ENCODE measurements at places on chromosomes 11 and 22.

DNA sequence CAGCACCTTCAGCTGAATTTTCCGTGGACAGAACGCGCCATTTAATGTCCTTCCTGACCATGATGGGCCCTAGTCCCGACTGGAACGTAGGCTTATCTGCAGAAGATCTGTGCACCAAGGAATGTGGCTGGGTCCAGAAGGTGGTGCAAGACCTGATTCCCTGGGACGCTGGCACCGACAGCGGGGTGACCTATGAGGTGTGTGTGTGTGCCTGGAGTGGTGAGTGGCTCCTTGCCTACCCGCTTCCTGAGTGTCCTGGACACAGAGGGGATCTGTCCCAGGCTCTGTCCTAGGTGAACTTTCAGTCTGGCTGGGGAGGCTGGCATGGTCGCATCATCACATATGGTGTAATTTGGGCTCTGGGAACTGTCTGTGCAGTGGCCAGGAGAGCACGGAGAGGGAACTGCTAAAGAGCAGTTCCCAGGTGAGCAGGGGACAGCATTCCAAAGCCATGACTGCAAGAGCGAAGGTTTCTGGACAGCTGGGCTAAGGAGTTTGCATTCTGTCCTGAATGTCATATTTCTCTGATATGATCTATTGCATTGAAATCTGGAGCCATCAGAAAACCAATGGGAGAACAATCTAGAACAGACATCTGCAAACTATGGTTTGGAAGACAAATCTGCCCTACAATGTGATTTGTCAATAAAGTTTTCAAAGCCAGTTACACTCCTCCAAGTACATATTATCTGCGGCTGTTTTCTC, 104.3 kb downstream of the RRAS2 start:
- DNase-seq: no peak

GRCh38 chr11:7576726-7577290, 63.0 kb downstream of the PPFIBP2 start:
- DNase-seq: no peak

DNA sequence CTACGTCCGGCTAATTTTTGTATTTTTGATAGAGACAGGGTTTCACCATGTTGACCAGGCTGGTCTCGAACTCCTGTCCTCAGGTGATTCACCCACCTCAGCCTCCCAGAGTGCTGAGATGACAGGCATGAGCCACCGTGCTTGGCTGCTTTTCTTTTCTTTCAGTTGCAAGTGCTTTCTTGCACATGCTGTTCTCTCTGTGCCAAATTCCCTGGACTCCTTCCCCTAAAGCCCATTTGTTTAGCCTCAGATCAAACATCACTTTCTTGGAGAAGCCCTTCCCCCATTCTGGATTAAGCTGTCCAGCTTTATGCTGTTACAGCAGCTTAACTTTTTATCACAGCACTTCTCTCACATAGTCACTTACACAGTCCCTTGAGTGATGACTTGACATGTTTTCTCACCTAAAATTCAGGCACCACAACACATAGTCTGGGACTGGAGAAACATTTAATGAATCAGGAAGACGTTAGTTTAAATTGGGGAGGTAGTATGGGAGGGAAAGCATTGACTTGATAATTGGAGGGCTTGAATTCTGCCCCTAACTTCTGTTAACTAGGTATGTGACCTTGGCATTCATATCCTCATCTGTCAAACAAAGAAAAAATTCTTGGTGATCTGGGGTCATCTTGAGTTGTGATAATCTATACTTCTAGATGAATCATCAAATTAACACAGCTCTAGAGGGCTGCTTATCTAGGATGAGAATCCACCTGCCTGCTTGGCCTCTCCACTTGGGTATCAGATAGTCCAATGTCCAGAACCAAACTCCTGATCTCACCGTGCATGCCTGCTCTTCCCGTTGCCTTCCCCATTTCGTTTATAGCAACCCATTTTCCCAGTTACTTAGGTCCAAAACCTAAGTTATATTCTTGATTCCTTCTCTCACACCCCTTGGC, 18.4 kb downstream of the ACO2 start:
- no peak for DNase-seq

DNA sequence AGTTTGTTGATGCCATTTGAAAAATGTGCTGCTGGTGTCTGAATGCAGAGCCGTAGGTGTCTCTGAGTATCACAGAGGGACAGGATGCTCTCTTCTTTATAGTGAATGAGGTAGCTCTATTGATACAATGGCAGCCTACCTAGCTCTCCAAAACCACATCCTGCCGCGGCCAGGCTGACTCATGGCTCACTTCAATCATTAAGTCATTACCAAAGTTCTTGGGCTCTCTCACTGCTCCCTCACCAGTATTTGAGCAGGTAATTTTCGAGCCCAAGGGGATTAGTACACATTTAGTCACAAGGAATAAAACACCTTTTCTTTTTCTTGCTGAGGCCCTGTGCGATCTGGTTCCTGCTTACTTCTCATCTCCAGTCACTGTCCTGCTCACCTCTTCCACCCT, 509.0 kb upstream of the LARGE1 start:
- DNase-seq: peak; percentile 87

DNA sequence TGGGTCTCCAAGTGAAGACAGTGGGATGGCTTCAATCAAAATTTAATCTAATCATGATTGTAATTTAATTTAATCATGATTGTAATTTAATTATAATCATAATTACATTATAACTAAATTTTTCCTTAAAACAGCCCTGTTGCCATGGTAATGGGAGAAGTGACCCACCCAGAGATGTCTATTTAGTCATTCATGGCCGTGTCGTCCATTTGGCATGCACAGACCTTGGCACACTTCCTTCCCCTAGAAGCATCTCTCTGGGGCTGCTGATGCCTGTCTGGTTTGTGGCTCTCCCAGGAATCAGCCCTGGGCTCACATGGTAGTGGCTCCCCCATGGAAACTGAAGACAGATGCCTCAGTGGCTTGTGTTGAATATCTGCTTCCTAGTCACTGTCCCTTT, 27.0 kb downstream of the P4HA3 start:
- DNase-seq: no peak

DNA sequence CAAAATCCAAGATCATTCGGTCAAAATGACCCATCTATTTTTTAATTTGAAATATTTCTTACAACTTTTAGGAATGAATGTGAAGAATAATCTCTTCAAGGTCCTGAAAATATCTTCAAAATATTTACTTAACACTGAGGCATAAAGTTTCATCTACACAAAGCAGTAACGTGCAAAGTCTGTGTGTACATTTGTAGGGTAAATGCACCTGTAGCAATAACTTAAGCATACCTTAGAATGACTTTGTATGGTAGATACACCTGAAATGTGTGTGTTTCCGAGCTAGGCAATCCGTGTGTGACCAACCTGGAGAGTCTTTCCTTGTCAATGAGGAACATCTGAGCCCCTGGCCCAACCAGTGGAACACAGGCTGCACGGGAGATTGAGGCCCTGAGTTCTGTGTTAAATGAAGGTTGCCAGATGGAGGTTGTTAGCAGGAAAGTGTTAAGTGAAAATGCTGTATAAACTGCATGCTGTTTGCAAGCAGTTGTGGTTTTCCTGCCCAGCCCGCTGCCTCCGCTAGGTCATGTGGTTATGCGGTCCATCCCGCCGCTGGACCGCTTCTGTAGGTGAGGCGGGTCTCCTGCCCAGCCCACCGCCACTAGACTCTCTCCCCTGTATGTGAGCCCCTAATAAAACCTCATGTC, 7.6 kb upstream of the CTR9 start:
- DNase-seq: no peak

GRCh38 chr11:77647654-77648305, 10.2 kb upstream of the CLNS1A start:
- DNase-seq: peak; percentile 15

- no peak for DNase-seq
Observed at GRCh38 chr22:21651521-21652009, 9.5 kb downstream of the SDF2L1 start.

GRCh38 chr11:45724153-45724552, 58.7 kb upstream of the CHST1 start:
- DNase-seq: no peak

GRCh38 chr22:32922186-32922585, 120.7 kb downstream of the TIMP3 start:
- no peak for DNase-seq

- DNase-seq: no peak
Observed at GRCh38 chr22:29011240-29012100, 50.2 kb downstream of the C22orf31 start.

- peak; percentile 25 for DNase-seq
Observed at GRCh38 chr11:92340839-92341238, 116.2 kb downstream of the FAT3 start.

DNA sequence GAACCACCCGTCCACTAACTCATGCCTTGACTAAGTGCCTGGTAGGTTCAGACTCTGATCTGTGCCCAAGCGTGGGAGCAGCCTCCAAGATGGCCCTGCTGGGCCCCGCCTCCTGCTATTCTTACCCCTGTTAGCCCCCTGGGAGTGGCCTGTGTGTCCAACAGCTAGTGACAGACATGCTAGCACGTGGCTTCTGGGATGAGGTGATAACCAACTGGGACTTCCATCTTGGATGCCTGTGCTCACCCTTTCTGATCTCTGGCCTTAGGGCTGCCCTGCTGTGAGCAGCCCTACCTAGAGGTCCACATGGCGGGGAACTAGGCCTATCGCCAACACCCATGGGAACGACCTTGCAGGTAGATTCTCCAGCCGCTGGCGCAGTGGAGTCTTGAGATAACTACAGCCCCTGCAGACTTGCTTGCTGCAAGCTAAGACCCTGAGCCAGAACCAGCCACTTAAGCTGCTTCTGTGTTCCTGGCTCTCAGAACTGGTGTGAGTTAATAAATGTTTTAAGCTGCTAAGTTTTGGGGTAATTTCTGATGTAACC, 2.7 kb downstream of the MRPL21 start:
- no peak for DNase-seq

DNA sequence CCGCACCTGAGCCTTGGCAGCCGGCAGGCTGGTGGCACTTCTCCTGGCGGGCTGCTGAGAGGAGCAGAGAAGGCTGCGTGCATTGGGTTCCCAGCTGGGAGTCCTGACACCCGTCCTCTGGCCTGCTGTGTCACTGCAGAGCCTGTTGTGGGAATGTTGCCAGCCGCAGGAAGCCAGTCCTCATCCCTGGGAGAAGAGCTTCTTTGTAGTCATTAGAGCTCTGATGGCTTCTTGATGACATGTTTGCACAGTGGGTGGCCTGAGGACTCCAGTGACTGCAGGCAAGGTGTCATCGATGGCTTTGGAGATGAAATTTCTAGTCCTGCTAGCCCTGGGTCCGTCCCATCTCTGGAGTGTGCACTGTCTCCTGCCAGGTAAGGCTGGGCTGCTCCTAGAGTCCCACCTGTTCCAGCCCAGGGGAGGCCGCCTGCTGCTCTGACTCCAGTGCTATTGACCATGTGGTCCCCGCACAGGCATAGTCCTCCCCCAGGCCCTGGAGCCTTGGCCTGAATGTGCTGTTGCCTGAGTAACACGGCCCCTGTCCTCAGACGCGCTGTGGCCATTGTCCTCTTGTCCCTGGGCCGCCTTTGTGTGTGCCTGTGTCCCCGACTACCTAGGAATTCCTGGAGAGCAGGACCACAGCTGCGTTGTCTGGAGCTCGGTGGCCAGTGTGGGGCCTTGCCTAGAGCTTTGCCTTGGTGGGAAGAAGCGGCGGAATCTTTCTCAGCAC, 129.2 kb downstream of the CACNA1I start:
- DNase-seq: no peak

DNA sequence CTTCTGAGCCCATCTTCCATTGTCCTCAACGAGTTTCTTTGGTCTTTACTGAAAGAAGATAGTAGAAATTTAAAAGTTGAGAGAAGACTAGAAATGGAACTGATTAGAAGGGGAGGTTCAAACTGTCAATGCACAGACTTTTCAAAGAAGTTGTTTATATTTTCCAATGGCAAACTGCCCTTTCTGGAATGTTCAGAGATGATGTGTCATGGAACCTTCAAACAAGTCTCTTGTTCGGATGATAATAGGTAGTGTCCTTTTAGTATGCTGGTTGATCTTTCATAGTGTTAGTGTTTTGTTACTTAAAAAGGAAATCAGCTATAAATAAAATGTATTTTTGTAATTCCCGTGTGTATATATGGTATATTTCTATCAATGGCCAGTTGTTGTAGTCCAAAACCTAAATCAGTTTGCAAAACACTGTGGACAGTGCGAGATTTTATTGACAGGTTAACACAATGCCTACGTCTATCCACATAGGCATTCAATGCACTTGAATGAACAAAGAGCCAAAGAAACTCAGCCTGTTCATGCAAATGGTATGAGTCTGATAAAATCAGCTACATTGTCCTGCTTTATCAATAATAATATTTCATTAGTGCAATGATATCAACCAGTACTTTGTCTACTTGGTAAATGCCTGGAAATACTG, 30.9 kb downstream of the C11orf91 start:
- no peak for DNase-seq

GRCh38 chr11:75477614-75477935, 44.6 kb upstream of the KLHL35 start:
- DNase-seq: no peak

GRCh38 chr11:69051381-69052342, 2.9 kb downstream of the TPCN2 start:
- no peak for DNase-seq

Data from foreskin keratinocyte (primary cell).